ENCODE measurements at places on chromosomes 13 and 19. TPM values are rescaled to one million over a fixed set of nuclear protein-coding genes. Genes with fewer than 3 reads are reported as not detected.

- no peak for DNase-seq
Measured at GRCh38 chr13:30329009-30329585, 21.7 kb upstream of the KATNAL1 start.

- no peak for DNase-seq
Measured at GRCh38 chr19:33507021-33507956, 14.3 kb downstream of the PEPD start.

- DNase-seq, result no peak
Measured at GRCh38 chr19:11227195-11227886, 12.1 kb upstream of the ANGPTL8 start.

DNA sequence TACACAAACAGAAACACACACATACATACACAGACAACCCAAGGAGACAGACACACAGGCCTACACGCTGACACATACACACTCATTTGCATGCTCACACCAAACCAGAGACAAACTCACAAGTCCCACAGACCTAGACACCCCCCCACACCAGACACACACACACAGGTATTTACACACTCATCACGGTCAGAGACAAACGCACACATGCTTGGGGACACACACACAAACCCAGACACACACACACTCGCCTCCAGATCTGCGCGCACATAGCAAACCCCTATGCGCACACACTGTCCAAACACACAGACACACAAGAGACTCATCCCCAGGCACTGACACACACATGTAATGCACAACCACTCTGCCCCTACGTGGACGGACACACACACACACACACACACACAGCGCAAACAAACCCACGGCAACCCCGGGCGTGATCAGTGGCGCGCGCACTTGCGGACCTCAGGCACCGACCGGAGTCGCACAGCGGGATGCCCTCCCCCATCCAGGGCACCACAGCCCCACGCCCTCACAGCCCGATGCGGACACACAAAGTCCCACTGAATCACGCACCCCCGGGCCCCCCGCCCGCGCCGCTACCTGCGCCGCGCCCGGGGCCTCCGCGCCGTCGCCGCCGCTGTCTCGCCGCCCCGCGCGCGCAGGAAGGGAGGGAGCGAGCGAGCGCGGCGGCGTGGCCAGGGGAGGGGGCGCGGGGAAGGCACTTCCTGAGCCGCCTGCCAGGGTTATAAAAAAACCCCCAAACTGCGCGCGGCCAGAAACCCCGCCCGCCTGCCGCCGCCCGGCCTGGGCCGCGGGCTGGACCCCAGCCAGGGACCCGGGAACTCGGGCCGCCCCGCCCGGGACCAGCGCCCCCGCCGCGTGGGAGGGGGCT, at the start of gene ADAMTS10:
Gene ADAMTS10, minus strand, starts transcription at position 675 of the 895 bp plus-strand sequence. CDS start 5,005 bp downstream, outside the sequence.
- DNase-seq, result peak; percentile 23

GRCh38 chr13:95470574-95471366, 81.8 kb upstream of the CLDN10 start:
- no peak for DNase-seq

DNA sequence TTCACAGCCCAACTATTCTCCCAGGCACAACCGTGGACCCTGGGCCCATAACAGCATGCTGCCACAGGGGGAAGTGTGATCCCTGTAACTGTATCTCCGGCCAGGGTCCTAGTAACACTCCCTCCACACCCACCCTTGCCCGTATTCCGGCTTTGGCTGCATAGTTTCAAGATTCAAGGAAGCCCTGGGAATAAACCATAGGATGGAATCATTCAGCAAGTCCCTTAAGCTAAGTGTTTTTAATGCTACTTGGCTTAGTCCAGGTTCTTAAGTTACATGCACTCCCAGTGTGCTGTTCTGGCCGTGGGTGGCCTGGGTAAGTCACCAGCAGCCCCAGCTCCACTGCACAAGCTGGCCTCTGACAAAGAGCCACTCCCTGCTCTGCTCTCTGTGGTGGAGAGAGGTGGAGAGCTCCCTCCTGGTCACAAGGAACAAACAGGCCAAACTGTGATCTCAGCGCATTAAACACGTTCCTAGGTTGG, 532.4 kb upstream of the SGCG start:
- no peak for DNase-seq

DNA sequence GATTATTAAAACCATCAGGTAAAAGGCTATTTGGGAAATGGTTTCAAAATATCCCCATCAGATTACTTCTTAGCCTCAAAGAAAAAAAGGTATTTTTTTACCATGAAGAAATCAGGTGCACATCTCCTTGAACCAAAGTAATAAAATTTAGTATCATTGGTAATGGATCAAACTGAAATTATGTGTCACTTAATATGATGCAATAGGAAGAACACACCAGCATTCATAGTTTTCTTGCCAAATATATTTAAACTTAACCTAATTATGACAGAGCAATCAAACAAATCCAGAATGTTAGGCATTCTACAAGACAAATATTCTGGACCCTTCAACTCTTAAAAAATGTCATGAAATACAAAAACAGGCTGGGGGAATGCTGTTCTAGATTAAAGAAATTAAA, 4.1 kb upstream of the ZNF420 start:
- DNase-seq, result no peak

DNA sequence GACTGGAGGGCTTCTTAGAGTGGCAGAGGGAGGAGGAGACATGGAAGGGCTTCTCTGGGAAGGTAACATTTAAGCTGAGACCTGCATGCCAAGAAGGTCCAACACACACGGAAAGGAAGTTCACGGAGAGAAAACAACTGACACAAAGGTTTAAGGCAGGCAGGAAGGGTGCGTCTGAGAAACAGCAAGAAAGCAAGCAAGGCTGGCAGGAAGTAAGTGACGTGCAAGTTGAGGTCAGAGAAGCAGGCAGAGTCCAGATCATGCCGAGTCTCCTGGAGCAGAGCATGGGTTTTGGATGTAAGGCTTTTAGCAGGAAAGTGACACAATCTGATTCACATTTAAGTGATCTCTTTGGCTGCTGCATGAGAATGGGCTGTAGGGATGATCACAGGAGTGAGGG, 60.5 kb downstream of the ATP7B start:
- peak; percentile 25 for DNase-seq

DNA sequence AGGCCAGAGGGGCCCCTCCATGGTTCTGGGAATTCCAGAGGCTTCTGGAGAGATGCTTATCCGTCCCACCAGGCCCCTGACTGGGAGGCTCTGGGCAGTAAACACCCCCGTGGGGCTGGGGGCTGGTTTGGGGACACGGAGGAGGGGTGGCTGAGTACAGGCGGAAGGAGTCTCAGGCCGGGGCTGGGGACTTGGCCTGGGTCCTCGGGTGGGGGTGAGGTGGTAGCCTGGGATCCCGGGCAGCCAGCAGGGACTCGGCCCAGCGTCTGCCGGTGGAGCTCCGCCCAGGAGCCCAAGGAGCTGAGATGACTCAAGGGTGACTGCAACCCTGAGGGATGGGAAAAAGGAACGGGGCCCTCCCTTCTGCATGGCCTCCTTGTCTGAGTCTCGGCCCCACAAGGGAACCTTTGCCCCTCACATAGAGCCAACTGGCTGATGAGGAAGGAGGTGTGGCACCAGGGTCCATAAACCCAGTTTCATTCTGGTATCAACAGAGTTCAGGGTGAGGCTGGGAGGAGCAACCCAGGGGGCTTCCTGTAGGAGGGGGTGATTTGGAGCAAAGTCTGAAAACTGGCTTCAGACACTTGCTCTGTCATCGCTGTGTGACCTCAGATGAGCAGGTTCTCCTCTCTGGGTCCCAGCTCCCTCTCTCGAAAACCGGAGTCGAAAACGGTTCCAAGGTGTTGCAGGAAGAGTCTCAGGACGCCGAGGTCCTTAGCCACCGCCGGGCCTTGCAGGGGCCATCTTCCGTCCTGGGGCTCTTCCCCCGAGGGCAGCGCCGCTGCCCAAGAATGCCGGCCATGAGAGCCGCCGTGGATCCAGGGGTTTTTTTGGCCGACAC, 809 bp downstream of the MISP start:
- no peak for DNase-seq

DNA sequence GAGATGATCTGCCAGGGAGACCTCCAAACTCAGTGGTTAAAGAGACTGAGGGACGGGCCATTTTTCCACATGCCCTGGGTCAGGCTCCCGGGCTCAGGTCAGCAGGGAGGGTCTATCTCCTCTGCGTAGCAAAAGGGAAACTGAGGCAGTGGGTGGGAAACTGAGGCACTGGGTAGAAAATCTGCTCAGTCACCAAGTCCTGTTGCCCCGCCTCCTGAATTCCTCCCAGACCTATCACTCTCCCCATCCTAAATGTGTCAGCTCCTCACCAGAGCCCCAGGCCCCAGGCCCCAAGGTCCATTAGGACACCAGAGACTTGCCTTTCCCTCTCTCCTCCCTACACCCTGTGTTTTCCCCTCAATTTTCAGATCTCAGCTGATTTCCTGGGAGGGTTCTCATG, 2.4 kb downstream of the CD320 start:
- no peak for DNase-seq

DNA sequence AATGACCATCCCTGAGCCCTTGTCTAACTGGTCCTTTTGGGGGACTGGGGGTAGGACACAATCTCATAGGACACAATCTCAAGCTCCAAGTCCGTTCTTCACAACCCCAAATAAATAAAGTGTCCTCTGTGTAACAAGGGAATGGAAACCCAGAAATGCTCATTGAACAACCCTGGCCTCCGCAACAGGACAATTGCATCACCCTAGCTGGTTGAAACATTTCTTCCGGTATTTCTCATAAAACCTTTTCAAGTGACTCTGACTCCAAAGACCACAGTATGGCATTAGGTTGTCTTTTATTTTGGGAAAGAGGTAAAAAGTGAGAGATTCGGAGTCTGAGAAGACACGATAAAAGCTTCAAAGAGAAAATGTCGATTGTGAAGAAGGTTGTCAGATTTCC, 186.6 kb downstream of the ZNF536 start:
- no peak for DNase-seq

- no peak for DNase-seq
Measured at GRCh38 chr19:677601-678436, 1.6 kb downstream of the FSTL3 start.

DNA sequence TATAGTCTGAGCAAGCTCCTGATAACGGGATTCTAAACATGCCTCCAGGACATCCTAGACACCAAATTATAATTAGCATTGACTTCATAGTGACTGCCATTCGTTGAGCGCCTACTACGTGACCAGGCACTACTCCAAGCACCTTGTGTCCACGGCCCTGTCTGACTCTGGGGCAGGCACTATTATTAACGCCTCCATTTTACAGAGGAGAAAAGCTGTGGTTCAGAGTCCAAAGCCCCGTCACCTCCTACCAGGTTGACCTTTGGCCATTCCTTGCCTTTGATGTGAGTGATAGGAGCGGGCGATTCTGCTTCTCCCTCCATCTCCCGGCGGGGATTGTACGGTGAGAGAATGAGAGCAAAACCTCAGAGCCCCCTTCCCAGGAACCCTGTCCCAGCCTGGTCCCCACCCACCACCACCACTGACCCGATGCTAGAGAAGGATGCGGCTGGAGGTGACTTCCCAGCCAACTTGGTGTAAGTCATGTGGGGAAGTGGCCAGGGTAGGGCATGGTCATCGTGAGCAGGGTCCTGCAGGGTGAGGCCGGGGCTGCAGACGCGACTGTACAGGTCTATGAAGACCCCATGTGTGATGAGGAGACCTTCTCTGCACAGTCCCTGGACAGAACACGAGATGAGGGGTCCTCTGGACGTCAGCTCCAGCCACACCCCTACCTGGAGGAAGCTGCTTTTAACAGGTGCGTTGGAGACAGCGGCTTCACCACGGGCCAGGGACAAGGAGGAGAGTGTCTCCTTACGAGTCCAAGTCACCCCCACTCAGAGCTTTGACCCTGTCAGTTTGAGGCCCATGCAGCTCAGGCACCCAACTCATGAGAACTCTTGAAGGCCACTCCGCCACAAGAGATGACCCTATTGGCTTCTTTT, at the start of gene IGSF23:
Gene IGSF23, plus strand, starts transcription at position 269 of the 884 bp plus-strand sequence. Its CDS starts 83 bp downstream, at position 352.
- no peak for DNase-seq

- no peak for DNase-seq
Measured at GRCh38 chr19:44212866-44213346, 574 bp downstream of the ZNF227 start.

DNA sequence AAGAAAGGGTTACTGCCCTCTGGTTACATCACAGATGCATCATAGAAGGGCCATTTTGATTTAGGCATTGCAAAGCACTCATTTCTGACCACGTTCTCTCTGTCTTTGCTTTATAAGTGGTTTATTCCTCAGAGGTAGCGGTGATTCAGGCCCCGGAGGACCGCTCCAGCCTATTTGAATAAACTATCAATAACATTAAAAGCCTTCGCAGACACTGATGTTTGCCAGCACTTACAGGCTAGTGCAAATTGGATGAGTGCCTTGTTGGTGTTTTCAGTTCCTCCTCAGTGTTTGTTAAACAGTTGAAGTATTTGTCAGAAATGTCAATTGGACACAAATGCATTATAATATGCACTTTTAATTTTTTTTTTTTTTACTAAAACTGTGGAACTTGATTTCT, 120.2 kb downstream of the RXFP2 start:
- no peak for DNase-seq

DNA sequence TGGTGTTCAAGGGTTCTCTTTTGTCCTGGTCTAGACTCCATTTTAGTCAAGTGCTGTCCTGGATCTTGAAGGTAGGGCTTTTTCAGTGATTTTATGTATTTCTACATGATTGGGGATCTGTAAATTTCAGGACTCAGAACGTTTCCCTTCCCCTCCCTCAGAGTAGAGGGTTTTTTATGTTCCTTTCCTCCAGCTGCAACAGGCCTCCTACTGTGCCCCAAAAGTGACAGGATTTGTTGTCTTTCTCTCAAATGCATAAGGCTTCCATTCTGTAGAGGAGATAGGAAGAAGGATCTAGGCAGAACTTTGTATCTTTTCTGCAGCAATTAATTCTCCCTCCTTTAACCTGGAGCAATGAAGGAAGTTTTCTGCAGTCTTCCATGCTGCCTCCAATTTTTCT, 251.3 kb downstream of the MAB21L1 start:
- no peak for DNase-seq

- no peak for DNase-seq
Measured at GRCh38 chr13:106525865-106526264, 9.6 kb downstream of the EFNB2 start.

Gene REEP6
- total RNA-seq, result 1.4 TPM

Gene SYNGR4
- total RNA-seq, result 0.61 TPM

Gene ZNF850
- 3.2 TPM for total RNA-seq

Gene RGS9BP
- 0.17 TPM for total RNA-seq

Gene GNA15
- total RNA-seq, result 109 TPM

Measured in activated T-helper 1 cell treated with anti-CD3 and anti-CD28 coated beads, Interleukin-12 subunit alpha, Interleukin-12 subunit beta, Interleukin-2, Interleukin-4 antibody, amounts not matched to agents 30 ng/mL and 10 ng/mL and 1 ng/mL, durations not matched to agents 14 hours and 24 hours and 36 hours (primary cell).